ENCODE measurements at places on chromosomes 13 and 19. TPM values are rescaled to one million over a fixed set of nuclear protein-coding genes. Genes with fewer than 3 reads are reported as not detected.

CNFN gene
- not detected for total RNA-seq

PARP4 gene
- 20.6 TPM for total RNA-seq

IFT88 gene
- total RNA-seq: 4.7 TPM

MATK gene
- 2.2 TPM for total RNA-seq

CYP4F8 gene
- total RNA-seq: not detected

ZBTB32 gene
- total RNA-seq: 0.13 TPM

ADM5 gene
- total RNA-seq: 0.59 TPM

SCAF1 gene
- 28.6 TPM for total RNA-seq

MBNL2 gene
- total RNA-seq: 36.3 TPM

CDC37 gene
- total RNA-seq: 51.6 TPM

DKKL1 gene
- not detected for total RNA-seq

ZNF460 gene
- total RNA-seq: 21.4 TPM

TTC9B gene
- total RNA-seq: not detected

PSG3 gene
- not detected for total RNA-seq

ARRDC5 gene
- total RNA-seq: not detected

FBXO27 gene
- total RNA-seq: 2.2 TPM

SERTM1 gene
- 0.04 TPM for total RNA-seq
